Articular chondrocyte of knee joint (primary cell): ENCODE measurements at places on chromosomes 7 and 10. TPM values are rescaled to one million over a fixed set of nuclear protein-coding genes. Genes with fewer than 3 reads are reported as not detected.

RINT1 gene
- 23.4 and 27.5 TPM in 2 replicates for total RNA-seq

H2BK1 gene
- not detected in 2 replicates for total RNA-seq

ASB15 gene
- not detected in 2 replicates for total RNA-seq

EVX1 gene
- not detected in 2 replicates for total RNA-seq

TMEM176B gene
- not detected in 2 replicates for total RNA-seq

CACNB2 gene
- total RNA-seq, result 1.0 and 2.6 TPM in 2 replicates

MOGAT3 gene
- total RNA-seq, result not detected in 2 replicates

ANKRD30A gene
- not detected in 2 replicates for total RNA-seq

SAP25 gene
- not detected in 2 replicates for total RNA-seq
